Activated CD8-positive, alpha-beta memory T cell treated with anti-CD3 and anti-CD28 coated beads for 24 hours (primary cell): ENCODE measurements at places on chromosomes 3 and 15.
A peak's percentile ranks its signal among the peaks of the same experiment; 100 is the strongest.

DNA sequence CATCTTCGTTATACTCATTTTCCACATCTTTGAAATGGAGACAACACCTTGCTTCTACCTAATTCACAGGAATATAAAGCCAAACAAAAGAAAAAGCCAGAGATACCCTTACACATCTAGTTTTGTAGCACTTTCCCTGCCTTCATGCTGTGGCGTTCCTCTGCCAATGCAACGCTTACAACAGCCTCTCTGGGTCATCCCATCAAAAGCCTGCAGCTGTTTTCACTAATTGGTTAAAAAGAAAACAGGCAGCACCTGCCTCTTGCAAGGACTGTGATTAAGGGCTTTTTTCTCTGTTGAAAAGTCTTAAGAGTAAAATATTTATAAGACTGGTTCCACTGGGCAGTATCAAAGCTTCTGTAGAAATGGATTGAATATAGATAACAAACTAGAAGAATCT is 120.3 kb downstream of the FMN1 start:
- DNase-seq = no peak

DNA sequence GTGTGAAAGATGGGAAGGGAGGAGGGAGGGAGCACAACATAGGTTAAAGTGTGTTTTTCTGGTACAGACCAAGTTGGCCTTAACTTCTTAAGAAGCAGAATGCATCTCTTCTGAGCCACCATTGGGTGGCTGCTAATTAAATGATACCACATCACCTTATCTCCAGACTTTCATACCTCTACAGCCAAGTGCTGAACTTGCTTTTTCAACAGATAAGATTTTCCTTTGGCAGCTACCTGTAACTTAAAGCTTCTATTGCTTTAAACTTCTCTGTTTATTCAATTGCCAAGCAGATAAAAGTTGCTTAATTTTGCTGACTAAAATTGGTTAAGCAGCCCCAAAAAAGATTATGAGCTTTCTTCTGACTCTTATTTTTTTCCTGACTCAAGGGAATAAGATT is 292.4 kb upstream of the SGO1 start:
- DNase-seq = no peak

DNA sequence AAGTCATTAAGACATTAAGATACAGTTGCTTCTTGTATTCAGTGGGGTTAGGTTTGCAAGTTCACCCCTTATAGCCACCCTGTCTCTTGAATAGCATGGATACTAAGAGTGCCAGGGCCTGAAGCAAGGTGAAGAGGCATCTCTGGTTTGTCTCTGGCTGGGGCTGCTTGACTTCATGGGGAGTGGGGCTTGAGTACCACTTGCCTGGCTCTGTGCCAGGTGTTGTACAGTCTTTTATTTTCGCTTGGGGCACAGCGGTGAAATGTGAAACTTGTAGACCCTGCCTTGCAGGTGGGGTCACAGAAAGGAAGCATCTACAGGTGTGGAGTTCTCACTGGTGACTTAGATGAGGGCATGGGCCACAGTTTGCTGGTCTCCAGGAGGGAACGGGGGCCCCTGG is 152.1 kb downstream of the PDE8A start:
- no peak for DNase-seq

DNA sequence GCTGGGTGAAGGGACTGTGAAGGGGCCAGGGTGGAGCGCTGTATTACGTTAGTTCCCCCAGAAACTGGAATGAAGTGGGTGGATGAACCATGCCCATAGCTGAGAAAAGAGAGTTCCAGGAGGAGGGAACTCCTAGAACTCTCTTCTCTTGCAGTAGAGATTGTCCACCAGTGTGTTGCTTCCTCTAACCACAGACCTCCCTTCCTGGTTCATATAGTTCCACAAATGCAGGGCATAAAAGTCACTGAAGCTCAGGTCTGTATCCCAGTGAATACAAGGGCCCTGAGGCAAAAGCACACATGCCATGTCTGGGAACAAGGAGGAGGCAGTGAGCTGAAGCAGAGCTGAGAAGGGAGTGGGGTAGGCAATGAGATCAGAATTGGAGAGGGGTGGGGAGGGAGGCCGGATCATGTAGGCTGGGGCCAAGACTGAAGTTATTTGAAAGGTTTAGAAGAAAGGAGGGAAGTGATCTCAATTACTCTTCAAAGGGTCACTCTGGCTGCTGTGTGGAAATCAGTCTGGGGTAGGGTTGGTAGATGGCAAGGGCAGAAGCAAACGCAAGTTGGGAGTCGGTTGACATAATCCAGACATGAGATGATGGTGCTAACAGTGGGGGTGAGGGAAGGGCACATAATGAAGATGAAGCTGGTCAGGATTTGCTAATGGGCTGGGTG is 6.5 kb downstream of the A4GNT start:
- DNase-seq = no peak

DNA sequence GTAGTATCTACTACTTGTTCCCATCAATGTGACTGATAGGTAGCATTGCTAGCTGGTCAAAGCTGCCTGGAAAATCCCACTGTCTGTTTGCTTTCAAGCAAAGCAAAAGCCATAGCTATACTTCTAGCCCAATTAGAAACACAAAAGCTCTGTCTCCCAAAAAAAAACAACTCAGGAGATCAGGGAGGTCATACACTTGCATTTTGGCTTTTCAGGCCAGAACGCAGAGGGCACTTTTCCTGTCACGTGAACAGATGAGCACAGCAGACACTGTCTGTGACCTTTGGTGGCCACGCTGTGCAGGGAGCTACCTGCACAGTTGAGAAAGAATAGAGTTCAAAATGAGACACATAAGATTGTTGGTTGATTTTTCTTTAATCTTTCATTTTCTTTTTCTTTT is 441.7 kb upstream of the PDZRN3 start:
- DNase-seq = no peak

GRCh38 chr3:138768946-138769345 is 65.8 kb downstream of the PIK3CB start:
- no peak for DNase-seq

GRCh38 chr3:72550582-72551262 is 297.5 kb downstream of the SHQ1 start:
- no peak for DNase-seq

DNA sequence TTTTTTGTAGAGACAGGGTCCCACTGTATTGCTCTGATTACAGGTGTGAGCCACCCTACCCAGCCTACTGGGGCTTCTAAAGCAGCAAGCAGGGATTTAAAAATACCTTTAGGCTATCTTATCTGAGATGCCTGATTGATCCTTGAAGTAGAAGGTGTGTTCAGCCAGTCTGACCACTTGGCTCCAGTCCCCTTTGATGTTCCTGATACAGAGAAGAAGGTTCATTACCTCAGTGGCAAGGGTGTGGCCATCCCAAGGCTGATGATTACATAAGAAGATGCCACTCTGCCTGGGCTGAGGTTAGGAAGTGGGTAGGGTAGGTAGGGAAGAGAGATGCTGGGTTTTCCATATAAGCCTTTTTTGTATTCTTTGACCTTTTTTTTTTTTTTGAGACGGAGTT is 11.2 kb upstream of the DCAF1 start:
- no peak for DNase-seq

GRCh38 chr3:127815641-127816605 is 6.4 kb downstream of the MGLL start:
- no peak for DNase-seq

DNA sequence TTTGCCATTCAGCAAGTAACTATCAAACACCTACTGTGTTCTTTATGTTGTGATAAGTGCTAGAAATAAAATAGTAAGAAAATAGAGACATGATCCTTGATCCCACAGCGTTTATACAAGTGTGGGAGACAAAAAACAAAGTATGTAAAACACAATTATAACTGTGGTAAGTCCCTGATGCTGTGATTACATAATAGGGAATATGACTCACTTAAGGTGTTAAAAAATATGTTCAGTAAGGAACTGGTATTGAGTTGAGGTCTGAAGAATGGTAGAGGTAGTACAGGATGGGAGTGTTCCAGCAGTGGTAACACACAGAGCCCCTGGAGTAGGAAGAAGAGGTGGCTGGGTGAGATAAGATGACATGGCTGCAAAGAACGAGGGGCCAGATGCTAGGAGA is 132.1 kb upstream of the TMC3 start:
- no peak for DNase-seq

GRCh38 chr3:65992106-65992505 is 46.6 kb downstream of the MAGI1 start:
- DNase-seq = no peak

DNA sequence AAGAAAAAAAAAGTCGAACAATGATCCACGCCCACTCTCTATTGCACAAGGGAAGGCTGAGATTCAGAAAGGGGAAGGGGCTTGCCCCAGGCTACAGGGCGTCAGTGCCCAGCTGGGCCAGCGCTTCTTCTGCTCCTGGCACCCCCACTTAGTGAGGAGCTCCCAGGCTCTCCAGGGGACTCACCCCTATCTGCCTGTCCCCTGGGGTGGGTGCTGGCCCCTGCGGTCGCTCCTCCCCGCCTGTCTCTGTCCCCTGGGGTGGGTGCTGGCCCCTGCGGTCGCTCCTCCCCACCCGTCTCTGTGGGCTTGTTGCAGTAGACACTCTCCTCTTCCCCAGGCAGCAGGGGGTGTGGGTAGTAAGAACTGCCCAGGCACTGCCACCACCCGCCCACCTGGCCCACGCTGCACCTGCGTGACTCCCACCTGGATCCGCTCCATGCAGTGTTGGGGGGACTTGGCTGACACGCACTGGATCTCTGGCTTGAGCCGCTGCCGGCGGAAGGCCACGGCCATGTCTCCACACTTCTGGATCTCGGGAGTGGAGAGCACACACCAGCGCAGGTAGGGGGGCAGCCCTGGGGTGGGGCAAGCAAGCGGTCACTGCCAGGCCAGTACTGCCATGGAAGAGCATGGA is 14.6 kb downstream of the MELTF start:
- DNase-seq = no peak

DNA sequence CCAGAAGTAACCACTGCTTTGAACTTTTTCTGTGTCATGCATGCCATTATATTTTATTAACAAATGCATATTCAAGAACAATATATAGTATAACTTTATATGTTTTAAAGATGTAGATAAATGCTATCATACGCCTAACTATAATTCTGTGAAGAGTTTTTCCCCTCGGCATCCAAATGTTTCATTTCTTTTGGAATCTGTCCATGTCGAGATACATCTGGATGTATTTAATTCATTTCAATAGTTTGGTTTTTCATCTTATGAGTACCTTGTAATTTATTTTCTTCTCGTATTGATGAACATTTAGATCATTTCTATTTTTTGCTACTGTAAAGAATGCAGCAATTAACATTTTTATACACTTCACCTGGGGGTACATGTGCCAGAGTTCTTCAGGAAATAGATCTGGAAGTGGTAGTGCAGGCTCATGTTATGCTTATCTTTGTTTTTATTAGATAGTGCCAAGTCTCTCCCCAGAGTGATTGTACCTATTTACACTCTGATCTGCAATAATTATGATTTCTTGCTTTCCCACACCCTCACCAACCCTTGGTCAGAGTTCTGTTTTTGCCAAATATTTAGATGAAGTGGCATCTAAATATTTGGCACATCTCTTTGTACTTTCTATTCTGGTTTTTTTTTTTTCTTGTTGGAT is 29.7 kb downstream of the USP13 start:
- no peak for DNase-seq

DNA sequence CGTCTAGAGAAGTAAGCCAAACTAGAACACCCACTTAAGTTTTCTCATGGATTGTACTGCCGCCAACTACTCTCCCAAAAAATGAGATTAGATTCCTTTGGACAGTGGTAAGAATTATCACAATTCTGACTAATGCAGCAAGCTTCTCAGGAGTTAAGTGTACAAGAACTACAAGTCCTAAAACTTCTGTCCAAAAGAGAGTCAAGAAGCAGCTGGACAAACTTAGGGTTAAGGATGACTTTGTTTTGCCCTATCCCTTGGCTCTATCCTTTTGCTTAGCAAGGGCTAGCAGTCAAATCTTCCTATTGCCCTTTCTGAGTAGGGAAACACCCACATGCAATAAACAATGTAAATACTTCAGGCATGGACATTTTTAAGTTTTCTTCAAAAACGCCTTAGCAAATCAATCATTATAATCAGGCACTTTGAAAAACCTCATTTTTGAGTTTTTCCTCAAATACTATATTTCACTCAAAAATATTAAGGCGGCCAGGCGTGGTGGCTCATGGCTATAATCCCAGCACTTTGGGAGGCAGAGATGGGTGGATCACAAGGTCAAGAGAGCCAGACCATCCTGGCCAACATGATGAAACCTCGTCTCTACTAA is 19.5 kb downstream of the RAF1 start:
- no peak for DNase-seq

DNA sequence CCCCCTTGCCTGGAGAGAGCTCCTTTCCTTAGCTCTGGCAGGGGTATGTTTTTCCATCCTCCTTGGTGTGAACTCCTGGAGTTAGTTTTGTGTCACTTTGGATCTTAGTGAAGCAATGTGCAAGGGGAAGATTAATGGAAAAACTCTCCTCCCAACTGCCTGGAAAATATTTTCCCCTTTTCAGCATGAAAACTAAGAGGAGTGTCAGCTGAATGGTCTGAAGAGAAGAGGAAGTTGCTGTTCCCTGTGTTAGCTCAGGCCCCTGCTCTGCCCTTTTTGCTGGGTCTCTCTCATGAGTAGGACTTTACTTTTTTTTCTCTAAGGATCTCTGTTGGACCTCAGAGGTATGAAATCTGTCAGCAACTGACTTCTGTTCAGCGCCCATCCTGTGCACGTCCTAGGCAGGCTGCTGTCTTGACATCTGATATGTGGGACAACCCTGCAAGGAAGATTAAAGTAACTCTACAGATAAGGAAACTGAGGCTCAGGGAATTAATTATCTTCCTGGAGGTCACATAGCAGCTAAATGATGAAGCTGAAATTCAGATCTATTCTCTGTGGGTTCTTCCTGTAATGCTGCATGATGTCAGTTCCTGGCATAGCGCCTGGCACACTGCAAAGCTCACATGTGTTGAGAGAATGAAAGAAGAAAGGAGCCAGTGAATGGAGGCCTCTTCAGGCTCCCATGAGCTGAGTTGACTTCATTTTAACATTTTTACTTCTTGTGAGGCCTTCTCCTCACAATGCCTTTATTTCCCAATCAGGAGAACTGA is 109.7 kb upstream of the GALNT15 start:
- no peak for DNase-seq

DNA sequence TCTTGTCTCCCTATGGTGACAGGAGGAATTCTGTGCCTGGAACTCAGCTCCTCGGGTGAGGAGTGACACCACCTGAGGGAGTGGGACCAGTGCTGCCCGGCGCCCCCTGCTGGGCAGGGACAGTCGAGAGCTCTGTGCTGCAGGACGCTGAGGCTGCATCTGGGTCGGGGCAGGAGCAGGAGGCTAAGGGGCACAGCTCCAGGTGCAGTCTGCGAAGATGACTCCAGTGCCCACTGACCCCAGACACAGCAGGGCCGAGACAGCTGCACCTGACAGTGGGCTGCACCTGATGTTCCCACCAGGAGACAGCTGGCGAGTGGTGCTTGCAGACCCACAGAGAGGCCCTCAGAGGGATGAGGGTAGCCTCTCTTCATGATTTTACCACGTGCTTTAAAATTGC is 152.9 kb downstream of the ATP10A start:
- DNase-seq = peak; percentile 79

DNA sequence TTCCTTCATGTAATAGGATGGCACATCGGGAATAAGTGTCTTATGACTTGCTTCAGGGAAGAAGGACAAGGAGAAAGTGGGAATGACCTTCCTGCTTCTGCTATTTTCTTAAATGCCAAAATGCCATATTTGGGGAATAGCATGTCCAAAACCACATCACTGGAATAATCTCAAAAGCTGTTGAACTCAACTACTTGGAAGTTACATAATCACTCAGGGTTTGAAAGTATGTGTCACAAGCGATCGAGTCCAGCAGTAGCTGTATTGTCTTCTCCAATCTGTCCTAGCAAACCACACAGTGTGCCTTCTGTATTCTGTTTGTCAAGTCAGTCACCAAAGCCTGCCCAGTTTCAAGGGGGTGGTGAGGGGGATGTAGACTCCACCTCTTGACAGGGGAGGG is 58.3 kb upstream of the GADL1 start:
- DNase-seq = no peak

GRCh38 chr3:70855149-70855548 is 542.7 kb upstream of the MDFIC2 start:
- DNase-seq = no peak
